ENCODE measurements at places on chromosomes 4 and X.
A peak's percentile ranks its signal among the peaks of the same experiment; 100 is the strongest.

DNA sequence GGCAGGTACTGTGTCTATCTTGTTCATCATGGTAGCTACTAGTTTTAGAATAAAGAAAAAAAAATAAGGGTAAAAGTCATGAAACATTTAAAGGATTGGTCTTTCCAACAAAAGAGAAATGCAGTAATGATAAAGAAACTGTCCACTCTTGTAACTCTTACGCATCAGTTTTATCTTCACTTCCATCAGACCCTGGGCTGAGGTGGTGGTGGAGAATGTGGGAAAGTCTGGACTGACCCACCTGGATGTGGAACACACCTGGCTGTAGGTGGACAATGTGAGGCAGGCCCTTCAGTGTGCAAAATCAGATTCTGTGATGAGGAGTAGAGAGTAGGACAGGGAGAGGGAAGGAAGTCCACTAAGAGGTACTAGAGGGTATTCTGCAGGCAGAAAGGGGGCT lies 128.6 kb downstream of the RASL11B start:
- H3K4me3 ChIP-seq: no peak overlapping the region
- H3K4me1 ChIP-seq: peaks cover 7% of the 10 kb centered on the region
- DNase-seq: no peak
- H3K36me3 ChIP-seq: no peaks in the 10 kb centered on the region

GRCh38 chr4:8150152-8151090 lies 8.2 kb downstream of the ABLIM2 start:
- peaks cover 5% of the 10 kb centered on the region for H3K27me3 ChIP-seq
- H3K4me3 ChIP-seq: no peak overlapping the region
- no peaks in the 10 kb centered on the region for H3K36me3 ChIP-seq

DNA sequence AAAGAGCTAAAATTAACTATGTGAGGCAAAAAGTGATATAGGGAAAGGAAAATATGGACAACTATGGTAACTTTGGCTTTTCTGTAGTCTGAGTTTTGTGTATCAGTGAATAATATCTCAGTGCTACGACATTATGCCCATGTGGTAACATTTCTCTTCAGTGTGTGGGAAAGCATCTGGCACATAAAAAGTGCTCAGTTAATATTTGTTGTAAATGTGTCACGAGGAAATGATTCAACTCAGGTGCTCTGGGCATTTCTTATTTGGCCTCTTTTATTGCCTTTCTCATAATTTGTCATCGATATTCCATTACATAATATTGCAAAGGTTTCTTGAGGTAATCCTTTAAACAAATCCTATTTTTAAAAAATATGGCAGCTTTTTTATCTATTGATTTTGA lies 17.6 kb downstream of the OFD1 start:
- no peak for DNase-seq
- no peaks in the 10 kb centered on the region for H3K27me3 ChIP-seq
- peaks cover 27% of the 10 kb centered on the region for H3K36me3 ChIP-seq
- no peaks in the 10 kb centered on the region for H3K4me1 ChIP-seq

DNA sequence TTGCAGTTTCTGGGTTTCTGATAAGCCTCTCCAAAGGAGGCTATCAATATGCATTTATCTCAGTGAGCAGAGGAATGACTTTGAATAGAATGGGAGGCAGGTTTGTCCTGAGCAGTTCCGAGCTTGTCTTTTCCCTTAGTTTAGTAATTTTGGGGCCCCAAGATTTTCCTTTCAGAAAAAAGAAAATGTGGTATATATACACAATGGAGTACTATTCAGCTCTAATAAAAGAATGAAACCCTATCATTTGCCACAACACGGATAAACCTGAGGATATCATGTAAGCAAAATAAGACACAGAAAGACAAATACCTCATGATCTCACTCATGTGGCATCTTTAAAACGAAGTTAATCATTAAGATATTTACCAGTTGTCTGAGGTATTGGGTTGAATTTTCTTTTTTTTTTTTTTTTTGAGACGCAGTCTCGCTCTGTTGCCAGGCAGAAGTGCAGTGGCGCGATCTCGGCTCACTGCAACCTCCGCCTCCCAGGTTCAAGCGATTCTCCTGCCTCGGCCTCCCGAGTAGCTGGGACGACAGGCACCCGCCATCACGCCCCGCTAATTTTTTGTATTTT lies 540 bp downstream of the ZNF721 start:
- peaks cover 6% of the 10 kb centered on the region for H3K4me1 ChIP-seq
- no peak for DNase-seq
- no peaks in the 10 kb centered on the region for H3K27me3 ChIP-seq

DNA sequence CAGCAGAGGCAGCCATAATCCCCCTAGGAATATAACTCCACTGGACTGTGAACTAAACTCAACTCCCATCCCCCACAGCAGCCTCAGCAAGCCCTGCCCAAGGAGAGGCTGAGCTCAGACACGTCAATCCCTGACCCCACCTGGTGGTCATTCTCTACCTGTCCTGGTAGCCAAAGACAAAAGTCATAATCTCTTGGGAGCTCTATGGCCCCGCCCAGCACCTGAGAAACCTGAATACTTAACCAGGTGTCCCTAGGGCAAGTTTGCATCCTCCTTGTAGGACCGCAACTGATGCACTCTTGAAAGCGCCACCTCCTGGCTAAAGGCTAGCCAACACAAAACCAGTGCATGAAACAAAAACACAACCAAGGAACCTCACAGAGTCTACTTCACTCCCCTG lies 18.4 kb downstream of the CT47B1 start:
- no peak overlapping the region for H3K27ac ChIP-seq
- no peak overlapping the region for H3K4me3 ChIP-seq
- H3K36me3 ChIP-seq: no peaks in the 10 kb centered on the region
- no peaks in the 10 kb centered on the region for H3K27me3 ChIP-seq
- H3K4me1 ChIP-seq: no peaks in the 10 kb centered on the region

GRCh38 chr4:112855058-112855457 lies 194.4 kb upstream of the ANK2 start:
- no peaks in the 10 kb centered on the region for H3K27me3 ChIP-seq
- DNase-seq: no peak
- H3K4me3 ChIP-seq: no peak overlapping the region
- no peaks in the 10 kb centered on the region for H3K36me3 ChIP-seq

DNA sequence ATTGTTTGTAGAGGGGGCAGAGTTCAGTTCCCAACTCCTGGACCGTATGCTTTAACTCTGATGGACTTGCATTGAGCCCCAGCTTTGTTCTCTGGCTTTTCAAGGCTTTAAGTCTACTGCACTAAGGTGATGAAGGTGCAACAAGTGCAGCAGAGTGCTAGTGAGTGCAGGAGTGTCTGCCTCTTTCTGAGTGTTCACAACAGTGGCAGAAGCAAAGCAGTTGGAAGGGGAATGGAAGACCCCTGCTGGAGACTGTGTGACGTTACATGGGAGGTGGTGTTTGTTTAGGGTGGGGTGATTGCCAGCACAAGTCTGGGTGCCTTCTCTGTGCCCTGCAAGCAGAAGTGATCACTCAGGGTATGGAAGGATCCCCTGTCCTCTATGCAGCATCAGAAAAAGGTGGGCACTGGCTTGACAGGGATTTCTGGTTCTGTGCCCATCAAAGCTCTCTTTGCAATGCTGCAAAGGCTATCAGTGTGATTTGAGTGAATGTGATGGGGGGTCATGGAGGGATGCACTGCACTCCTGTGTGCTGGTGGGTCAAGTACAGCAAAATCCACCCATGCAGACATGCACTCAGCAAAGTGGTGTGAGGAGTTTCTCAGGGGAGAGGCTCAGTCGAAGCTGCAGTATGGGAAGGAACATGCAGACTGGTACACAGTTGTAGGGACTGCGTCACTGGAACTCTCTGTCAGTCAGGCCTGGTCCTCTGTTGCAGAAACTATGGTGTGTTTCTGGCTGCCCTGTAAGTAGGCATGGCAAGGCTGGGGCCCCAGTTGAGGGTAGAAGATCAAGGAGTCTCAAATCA lies 70.9 kb upstream of the UGT2B7 start:
- no peaks in the 10 kb centered on the region for H3K4me1 ChIP-seq
- no peaks in the 10 kb centered on the region for H3K36me3 ChIP-seq
- DNase-seq: no peak
- no peak overlapping the region for H3K27ac ChIP-seq
- H3K4me3 ChIP-seq: no peak overlapping the region

DNA sequence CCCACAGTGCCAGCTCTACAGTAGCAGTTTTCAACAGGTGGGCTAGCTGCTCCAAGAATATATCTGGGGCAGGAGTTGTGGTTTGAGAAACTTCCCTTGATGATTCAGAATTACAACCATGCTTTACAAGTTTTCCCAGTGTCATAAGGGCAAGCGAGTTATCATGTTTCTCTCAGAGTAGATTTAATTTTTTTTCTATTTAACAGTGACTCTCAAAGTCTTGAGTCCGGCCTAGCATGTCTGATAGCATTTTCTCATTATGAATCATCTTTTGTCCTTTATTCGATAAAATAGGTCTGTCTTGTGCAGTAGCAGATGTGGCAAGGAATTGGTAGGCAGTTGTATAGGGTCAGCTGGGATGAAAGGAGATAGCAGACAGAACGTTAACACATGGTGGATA lies 62.2 kb upstream of the SPANXD start:
- no peak overlapping the region for H3K4me3 ChIP-seq
- H3K27me3 ChIP-seq: no peaks in the 10 kb centered on the region
- no peak for DNase-seq
- no peak overlapping the region for H3K27ac ChIP-seq

DNA sequence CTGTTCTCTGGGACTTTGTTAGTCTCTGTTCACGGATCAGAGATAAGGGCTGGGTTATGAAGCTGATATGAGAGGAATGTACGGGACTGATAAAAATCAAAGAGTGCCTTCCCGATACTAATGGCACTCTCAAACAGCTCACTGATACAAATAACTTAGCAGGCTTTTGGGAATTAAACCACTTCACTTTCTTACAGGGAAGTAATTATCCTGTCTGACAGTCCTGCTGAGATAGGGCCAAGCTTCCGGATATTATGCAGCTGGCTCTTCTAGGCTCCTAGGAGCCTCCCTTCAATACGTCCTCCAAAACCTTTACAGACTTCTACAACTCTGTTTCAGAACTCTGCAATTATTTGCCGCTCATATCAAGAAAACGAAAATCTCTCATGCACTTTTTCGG lies 418.0 kb downstream of the NLGN4X start:
- no peak for DNase-seq
- no peaks in the 10 kb centered on the region for H3K27me3 ChIP-seq
- H3K27ac ChIP-seq: no peak overlapping the region
- no peaks in the 10 kb centered on the region for H3K36me3 ChIP-seq

DNA sequence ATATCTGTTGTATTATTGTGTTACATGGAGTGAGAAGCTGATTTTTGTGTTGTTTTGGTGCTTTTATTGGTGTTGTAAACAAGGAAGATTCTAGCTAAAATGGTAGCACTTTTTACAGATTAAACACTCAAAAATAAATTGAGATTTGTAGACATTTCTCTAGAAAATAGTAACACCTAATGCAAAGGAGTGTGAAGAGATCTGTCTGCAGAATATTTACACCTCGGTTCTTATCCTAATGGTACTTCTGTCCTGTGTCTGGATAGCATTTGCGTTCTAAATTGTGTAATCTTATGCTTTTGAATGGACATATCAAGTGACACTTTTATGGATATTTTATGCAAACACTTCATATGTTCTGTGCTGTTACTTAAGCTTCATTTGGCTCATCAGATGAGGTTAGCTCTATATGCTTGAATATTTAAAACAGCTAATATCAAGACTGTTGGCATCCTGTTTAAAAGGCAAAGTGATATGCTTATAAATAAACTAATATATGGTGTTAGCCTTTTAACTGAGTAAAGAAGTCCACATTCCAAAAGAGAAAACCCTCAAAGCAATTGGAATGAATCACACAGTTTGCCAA lies 6.0 kb downstream of the PCDH7 start:
- H3K27ac ChIP-seq: no peak overlapping the region
- H3K27me3 ChIP-seq: no peaks in the 10 kb centered on the region
- H3K4me3 ChIP-seq: peak overlapping the region; percentile 13
- H3K36me3 ChIP-seq: 0 out of 2 replicates have a peak, but pooled peaks cover 3% of the 10 kb centered on the region
- no peak for DNase-seq

- DNase-seq: no peak
- H3K4me1 ChIP-seq: no peaks in the 10 kb centered on the region
- no peak overlapping the region for H3K27ac ChIP-seq
- no peaks in the 10 kb centered on the region for H3K36me3 ChIP-seq
- no peak overlapping the region for H3K4me3 ChIP-seq
Measured at GRCh38 chrX:84339507-84340364, 151.7 kb upstream of the RPS6KA6 start.

GRCh38 chr4:95013236-95013635 lies 255.5 kb downstream of the BMPR1B start:
- no peaks in the 10 kb centered on the region for H3K4me1 ChIP-seq
- no peaks in the 10 kb centered on the region for H3K27me3 ChIP-seq
- no peaks in the 10 kb centered on the region for H3K36me3 ChIP-seq
- no peak overlapping the region for H3K4me3 ChIP-seq

DNA sequence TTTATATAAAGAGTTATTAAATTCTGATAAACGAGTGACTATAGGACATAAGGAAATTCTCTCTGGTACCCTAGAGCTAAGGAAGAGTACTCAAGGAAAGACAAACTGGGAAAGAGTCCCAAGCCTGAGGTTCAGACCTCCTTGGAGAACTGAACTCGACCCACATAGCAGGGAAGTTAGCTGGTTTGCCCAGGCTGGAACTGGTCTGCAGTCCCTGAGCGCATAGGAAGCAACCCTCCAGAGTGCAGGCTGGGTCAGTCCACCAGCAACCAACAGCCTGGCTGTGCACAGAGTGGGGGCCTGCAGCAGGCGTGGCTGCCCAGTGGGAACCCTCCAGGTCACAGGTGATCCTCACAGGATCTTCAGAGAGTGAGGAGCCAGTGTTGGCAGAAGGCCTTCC lies 114.1 kb downstream of the SOWAHB start:
- no peaks in the 10 kb centered on the region for H3K27me3 ChIP-seq
- peak overlapping the region; percentile 85 for H3K27ac ChIP-seq
- no peak for DNase-seq

- no peaks in the 10 kb centered on the region for H3K4me1 ChIP-seq
- no peak for DNase-seq
- no peaks in the 10 kb centered on the region for H3K27me3 ChIP-seq
- no peak overlapping the region for H3K27ac ChIP-seq
- no peak overlapping the region for H3K4me3 ChIP-seq
Measured at GRCh38 chr4:105622269-105622668, 69.8 kb downstream of the ARHGEF38 start.

DNA sequence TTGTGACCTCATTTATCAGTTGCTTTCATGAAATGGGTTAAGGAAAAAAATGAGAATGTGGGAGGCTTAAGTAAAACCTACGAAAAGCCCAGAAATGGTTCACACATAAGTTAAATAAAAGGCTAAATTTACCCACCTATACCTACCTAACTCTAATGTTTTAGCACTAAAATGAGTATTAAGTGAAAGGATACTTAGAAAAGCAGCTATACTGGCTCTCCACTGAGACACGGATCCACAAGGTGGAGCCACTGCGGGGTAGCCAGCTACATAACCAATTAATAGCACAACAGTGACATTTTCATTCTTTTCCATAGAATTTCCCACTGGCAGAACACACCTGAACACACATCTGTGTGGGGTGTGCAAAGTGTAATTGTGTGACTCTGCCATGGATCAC lies 101.9 kb downstream of the MAML3 start:
- H3K36me3 ChIP-seq: no peaks in the 10 kb centered on the region
- H3K27me3 ChIP-seq: no peaks in the 10 kb centered on the region
- no peak overlapping the region for H3K27ac ChIP-seq
- no peak for DNase-seq
- H3K4me3 ChIP-seq: no peak overlapping the region

- H3K36me3 ChIP-seq: no peaks in the 10 kb centered on the region
- no peak overlapping the region for H3K27ac ChIP-seq
- no peaks in the 10 kb centered on the region for H3K4me1 ChIP-seq
- DNase-seq: no peak
- no peaks in the 10 kb centered on the region for H3K27me3 ChIP-seq
Measured at GRCh38 chrX:53694642-53695041, 8.1 kb upstream of the HUWE1 start.

GRCh38 chr4:125736057-125736456 lies 421.3 kb downstream of the FAT4 start:
- H3K4me1 ChIP-seq: peaks cover 29% of the 10 kb centered on the region
- no peak for DNase-seq
- no peaks in the 10 kb centered on the region for H3K36me3 ChIP-seq
- H3K27me3 ChIP-seq: no peaks in the 10 kb centered on the region
- peak overlapping the region; percentile 77 for H3K27ac ChIP-seq

All from RWPE2 (cell line).